ENCODE measurements at places on chromosomes 12 and 14. TPM values are rescaled to one million over a fixed set of nuclear protein-coding genes. Genes with fewer than 3 reads are reported as not detected.

DNA sequence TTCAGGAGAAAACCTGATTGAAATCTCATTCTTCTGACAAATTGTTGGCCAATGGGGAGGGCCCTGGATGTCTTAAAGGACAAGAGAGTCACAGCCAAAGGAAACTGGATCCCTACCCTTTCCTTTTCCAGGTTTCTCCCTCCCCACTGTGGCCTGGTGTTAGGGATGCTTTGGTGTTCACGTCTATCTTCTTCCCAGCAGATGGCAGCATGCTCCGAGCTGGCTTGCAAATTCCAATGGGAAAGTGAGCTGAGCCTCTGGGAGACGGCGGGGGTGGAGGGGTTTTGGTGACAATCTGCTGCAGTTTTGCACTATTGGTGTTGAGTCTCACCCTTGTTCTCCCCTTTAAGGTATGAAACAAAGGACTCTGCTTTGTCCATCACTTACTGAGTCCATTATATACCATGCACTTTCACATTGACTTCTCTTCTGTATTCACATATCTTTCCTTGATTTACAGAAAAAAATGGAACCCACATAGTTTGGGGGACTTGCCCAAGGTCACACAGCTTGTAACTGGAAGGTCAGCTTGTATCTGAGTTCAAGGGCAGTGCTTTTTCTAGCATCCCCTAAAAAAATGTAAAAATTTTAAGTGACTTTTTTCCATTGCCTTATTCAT, 39.3 kb downstream of the CCDC177 start:
- peak; percentile 89 for DNase-seq

- DNase-seq, result peak; percentile 39
These were observed 173.2 kb downstream of the SLC35F4 start for GRCh38 chr14:57692671-57693070.

GRCh38 chr12:47079468-47079980, at the start of the genes AMIGO2 and PCED1B:
TSS of gene AMIGO2 (minus strand) at chr12:47079959. CDS start at chr12:47079002, 957 bp downstream.
TSS of gene PCED1B (plus strand) at chr12:47079621. CDS start at chr12:47235064, 155,443 bp downstream.
- DNase-seq, result peak; percentile 74

DNA sequence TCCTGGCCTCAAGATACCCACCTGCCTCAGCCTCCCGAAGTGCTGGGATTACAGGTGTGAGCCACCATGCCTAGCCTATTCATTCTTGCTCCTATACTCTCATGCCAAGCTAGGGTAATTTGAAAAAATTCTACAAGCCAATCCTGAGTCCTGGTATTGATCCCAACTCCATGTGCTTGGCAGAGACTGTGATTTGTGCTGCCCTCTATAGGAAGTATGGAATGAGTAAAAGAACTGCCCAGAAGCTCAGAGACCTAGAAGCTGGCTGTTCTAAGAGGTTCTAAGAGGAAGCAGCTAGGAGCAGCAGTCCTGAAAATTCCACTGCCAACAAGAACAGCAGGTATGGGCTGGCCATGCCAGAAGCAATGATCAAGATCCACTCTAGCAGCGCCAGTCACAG, 402.5 kb downstream of the PCNX1 start:
- peak; percentile 62 for DNase-seq

DNA sequence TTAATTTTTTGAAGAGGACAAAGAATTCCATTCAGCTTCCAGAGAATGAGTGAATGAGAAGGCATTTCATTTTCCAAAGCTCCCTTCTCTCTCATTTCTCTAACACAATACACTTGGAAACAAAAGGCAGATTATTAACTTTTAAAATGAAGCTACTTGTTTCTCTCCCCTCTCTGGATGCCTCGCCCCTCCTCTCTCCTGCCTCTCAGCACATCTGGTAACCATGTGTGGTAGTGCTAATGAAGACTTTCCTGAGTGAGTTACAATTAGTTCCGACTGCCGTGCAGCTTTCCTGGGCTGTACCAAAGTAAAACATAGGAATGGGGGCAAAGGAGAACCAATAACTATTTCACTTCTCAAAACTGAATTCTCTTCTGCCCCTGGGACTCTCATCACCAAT, 84.7 kb upstream of the SOX5 start:
- DNase-seq, result no peak

DNA sequence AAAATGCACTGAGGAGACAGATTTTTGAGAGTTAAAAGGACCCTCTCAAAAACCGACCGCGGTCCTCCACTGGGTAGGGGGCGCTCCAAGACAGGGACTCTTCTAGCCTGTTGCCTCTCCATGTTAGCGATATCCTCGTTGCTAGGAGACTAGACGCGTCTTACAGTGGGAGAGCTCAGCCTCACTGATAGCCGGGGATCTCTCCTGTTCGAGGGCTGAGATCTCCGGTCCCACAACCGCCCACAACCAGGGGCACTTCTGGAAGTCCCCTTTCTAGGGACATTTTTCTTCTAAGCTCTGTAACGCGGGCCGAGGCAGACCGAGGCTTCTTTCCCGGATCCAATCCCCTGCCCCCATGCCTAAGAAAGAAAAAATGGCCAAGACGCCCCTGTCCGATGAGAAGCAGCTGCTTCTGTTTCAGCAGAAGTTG, 21.3 kb downstream of the FKBP11 start:
- DNase-seq, result peak; percentile 98

DNA sequence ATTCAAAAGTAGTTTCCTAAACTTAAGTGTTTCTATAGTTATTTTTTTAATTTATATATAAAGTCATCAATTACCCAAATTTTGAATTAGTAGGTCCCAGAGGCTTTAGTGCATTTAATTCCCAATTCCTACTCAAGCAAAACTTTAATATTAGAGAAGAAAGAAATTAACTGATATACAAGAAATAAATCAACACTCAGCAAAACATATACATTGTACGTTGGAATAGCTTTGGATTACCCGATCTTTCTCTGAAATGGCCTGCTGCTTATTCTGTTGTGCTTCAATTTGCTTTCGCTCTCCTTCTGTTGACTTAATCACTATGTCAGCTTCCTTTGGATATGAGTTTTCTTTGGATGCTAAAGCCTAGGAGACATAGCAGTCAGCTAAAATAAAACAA, 18.2 kb downstream of the RPAP3 start:
- no peak for DNase-seq

GRCh38 chr12:56687223-56688128, 608 bp downstream of the PTGES3 start:
- no peak for DNase-seq

DNA sequence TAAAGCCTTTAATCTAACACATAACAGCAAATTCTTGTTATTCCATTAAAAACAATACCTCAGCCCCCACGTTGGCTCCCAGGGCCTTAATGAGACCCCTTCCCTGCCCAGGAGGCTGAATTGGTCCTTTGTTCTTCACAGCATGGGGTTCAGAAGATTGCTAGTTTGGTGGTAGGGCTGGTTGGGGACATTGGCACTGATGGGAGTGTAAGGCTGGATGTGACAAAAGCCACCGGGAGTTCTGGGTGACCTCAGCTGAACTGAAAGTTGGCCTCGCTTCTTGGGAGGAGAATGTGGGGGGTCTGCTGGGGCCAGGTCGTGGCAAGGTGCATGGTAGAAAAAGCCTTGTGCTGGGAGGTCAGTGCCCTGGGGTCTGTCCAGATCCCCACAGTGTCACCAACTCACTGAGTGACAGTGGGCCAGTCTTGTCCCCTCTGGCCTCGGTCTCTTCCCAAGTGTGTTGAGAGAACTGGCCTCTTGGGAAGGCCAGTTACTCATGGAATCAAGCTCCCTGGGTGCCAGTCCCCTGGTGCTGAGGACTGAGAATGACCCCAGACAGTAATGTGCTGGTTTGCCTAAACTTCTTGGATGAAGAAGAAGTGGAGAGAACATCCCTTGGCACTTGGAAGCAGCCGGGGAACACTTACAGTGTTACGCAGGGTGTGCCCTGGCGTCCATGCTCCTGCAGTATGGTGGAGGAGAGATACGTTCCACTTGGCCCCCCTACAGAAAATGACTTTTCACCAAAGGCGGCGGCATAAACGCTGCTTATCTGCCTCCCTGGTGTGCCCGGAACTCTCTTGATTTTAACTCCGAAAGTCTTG, 283.7 kb upstream of the RTL1 start:
- no peak for DNase-seq

DNA sequence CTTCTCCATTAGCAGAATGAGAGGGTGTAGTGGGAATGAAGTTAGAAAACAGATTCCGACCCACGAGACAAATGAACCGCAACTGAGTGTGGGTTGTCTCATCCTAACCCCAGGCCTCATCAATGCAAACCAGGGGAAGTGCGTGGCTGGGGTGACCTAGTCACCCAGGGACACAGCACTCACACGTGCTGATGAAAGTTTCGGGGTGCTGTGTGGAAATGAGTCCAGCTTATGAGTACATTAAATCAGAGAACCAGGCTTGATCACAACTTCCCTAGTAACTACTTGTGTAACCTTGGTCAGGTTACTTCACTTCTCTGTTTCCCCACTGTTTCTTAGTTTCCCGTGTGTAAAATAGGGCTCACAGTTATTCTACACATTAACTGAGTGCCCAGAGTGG, 95.4 kb upstream of the CDKN3 start:
- DNase-seq, result no peak

DNA sequence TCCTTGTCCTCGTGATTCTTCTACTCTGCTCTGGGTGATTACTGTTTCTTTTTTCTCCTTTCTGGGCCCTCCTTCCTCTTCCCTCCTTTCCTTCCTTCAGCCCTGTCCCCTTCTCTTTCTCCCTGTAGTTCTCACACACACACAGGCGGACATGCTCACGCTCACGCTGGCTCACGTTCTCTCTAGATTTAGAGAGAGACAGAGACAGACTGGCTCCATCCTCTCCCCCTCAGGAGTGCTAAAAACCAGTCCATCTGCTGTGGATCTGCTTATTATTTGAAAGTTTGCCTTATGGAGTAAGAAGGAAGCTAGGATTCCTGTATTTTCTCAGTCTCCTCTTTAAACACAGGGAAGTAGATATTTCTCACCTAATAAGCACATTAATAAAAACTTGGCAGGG, 48.1 kb downstream of the KCNA1 start:
- no peak for DNase-seq

DNA sequence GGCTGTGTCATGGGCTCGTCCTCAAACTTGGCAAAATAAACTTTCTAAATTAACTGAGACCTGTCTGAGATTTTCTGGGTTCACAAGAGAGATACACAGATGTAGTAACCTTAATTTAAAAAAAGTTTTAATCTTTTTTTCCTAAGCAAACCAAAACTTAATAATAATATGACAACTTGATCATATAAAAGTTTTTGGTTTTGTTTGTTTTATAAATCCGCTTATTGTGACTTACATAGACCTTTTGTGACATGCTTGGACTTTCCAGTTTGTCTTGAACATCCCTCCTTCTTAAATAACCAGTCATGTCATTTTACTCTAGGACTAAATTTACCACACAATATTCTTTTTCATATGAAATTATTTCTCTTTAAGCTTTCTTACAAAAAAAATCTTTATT, 8.5 kb downstream of the RDH12 start:
- DNase-seq, result peak; percentile 67

GRCh38 chr12:29725587-29726320, 58.0 kb downstream of the TMTC1 start:
- DNase-seq, result no peak

DNA sequence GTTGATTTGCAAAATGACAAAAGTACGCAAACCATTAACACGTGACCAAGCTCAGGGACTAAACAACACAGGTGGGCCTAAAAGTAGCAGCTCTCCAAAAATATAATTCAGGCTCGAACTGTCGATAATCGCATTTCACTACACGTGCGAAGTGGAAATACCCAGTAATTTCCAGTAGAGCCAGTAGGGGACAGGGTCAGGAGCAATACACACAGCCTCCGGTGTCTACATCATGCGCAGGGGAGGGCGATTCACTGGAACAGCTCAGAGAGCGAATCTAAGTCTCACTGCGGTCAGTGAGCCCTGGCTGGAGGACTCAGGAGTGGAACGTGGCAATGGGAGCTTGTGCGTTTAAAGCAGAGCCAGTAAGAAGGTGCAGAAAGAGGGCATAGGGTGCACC, 40.4 kb downstream of the SETD3 start:
- peak; percentile 30 for DNase-seq

DNA sequence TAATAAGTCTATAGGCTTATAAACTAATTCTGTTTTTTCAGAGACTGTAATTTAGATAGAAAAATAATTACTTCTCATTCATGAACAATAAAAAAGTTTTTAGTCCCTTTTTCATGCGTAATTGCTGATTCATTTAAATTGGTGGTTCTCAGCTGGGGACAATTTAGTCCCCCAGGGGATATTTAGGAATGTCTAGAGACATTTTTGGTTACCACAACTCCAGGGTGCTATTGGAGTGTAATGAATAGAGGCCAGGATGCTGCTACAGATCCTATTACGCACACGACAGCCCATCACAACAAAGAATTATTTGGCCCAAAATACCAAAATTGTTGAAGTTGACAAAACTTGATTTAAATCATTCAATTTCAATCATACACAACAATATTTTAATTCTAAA, 22.8 kb upstream of the VCPKMT start:
- DNase-seq, result peak; percentile 79

DNA sequence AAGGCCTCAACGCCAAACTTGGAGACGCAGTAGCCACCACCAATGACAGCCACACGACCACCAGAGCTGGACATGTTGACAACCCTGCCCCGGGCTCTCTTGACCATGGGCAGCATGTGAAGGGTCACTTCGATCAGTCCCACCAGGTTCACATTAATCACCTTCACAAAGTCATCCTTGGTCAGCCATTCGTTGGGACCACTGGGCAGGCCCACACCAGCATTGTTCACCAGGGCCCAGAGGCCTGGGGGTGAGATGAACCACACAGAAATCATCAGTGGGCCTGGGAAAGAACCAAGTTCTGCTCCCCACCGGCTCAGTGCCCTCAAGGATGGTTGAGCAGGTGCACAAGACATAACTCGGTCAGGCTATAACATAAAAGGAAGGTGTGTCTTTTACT, 4.0 kb downstream of the SDR9C7 start:
- no peak for DNase-seq

DNA sequence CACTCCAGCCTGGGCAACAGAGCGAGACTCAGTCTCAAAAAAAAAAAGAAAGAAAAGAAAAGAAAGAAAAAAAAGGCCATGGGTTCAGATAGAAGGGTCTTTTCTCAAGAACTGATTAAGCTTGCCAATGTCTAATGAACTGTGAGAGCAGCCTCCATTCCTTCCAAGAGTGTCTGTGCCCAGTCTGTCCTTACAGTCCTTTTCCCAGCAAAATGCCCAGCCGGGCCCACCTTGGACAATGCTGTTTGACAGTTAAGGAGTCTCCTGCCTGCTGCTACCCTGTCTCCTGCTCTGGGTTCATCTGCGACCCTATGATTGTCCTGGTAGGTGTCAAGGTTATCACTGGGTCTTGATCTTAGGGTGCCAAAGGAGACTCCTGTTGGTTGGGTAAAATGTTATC, 21.4 kb downstream of the SYNE3 start:
- no peak for DNase-seq

- no peak for DNase-seq
These were observed 40.0 kb downstream of the ISCA2 start for GRCh38 chr14:74533576-74533975.

DNA sequence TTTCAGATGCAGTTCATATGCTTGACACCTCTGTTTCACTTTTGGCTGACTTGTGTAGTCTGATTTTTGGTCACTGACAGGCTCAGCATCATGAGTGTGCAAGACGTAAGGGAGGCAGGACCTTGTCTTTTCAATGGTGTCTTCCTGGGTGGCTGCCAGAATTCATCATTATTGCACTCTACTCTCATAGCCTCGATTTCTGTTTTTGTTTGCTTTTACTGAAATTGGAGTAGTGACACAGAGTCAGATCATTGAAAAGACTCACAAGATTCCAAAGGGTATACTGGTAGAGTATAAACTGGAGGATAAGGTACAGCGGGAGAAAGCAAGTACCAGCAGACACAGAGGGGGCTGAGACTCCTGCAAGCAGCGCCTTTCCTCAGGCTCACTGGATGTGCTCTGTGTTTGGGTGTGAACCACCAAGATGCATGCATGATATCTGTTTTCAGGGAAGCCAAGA, 126.3 kb upstream of the FGD4 start:
- DNase-seq, result no peak

CSRNP2 gene
- 7.3 TPM for polyA plus RNA-seq

CLEC1B gene
- not detected for polyA plus RNA-seq

GPX2 gene
- 0.78 TPM for polyA plus RNA-seq

LRTM2 gene
- not detected for polyA plus RNA-seq

CACNA1C gene
- 0.26 TPM for polyA plus RNA-seq
